ENCODE measurements at places on chromosomes 5 and 9. TPM values are rescaled to one million over a fixed set of nuclear protein-coding genes. Genes with fewer than 3 reads are reported as not detected.

The PRR7 gene
- total RNA-seq = 15.7 TPM

The FCHO2 gene
- 0.11 TPM for total RNA-seq

The FBP2 gene
- not detected for total RNA-seq

The SLC12A2 gene
- total RNA-seq = 20.5 TPM

All from GM12878 (cell line).